ENCODE measurements at places on chromosomes 12 and 14.

GRCh38 chr14:39912192-39913100 lies 480.2 kb upstream of the FBXO33 start:
- no peaks in the 10 kb centered on the region for H3K27me3 ChIP-seq
- H3K36me3 ChIP-seq = no peaks in the 10 kb centered on the region
- H3K4me1 ChIP-seq = no peaks in the 10 kb centered on the region
- no peak overlapping the region for H3K27ac ChIP-seq
- no peak overlapping the region for H3K4me3 ChIP-seq
- no peak for DNase-seq

DNA sequence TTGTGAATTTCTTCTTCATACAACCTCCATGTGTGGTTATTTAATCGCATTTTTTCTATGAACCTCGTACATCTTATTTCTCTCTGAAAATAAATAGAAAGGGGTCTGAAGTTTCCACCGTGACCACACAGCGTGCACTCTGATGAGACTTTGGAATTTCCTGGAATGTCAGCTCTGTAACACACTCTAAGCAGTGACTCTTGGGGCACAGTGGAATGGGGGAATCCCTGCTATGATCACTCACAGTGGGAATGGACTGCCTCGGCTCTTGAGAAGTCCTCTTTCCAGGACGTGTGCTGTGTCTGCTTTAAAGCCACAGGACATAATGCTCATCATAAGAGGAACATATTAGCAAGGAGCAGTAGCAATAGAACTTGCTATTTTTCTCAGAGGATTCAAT lies 416.2 kb downstream of the EGLN3 start:
- no peaks in the 10 kb centered on the region for H3K4me1 ChIP-seq
- no peak overlapping the region for H3K27ac ChIP-seq

GRCh38 chr14:66216763-66217162 lies 269.4 kb upstream of the CCDC196 start:
- H3K36me3 ChIP-seq = no peaks in the 10 kb centered on the region
- H3K4me1 ChIP-seq = no peaks in the 10 kb centered on the region
- H3K27me3 ChIP-seq = no peaks in the 10 kb centered on the region

- no peak overlapping the region for H3K4me3 ChIP-seq
- H3K36me3 ChIP-seq = no peaks in the 10 kb centered on the region
- H3K4me1 ChIP-seq = no peaks in the 10 kb centered on the region
- no peak overlapping the region for H3K27ac ChIP-seq
- no peaks in the 10 kb centered on the region for H3K27me3 ChIP-seq
These were observed 14.1 kb downstream of the VRK1 start for GRCh38 chr14:96811265-96811664.

GRCh38 chr14:91980157-91980556 lies 32.7 kb upstream of the FBLN5 start:
- no peaks in the 10 kb centered on the region for H3K4me1 ChIP-seq
- no peak for DNase-seq
- H3K27me3 ChIP-seq = no peaks in the 10 kb centered on the region
- H3K4me3 ChIP-seq = no peak overlapping the region

- no peak overlapping the region for H3K27ac ChIP-seq
- peaks cover 9% of the 10 kb centered on the region for H3K4me1 ChIP-seq
- no peak for DNase-seq
- no peaks in the 10 kb centered on the region for H3K36me3 ChIP-seq
- H3K27me3 ChIP-seq = no peaks in the 10 kb centered on the region
These were observed 267.7 kb upstream of the DIO3 start for GRCh38 chr14:101293605-101294004.

- no peaks in the 10 kb centered on the region for H3K4me1 ChIP-seq
- no peaks in the 10 kb centered on the region for H3K27me3 ChIP-seq
- DNase-seq = no peak
- no peak overlapping the region for H3K4me3 ChIP-seq
These were observed 71.8 kb upstream of the GZMB start for GRCh38 chr14:24705840-24706239.

- H3K4me1 ChIP-seq = no peaks in the 10 kb centered on the region
- no peaks in the 10 kb centered on the region for H3K27me3 ChIP-seq
- H3K27ac ChIP-seq = no peak overlapping the region
- no peak for DNase-seq
These were observed 479.0 kb upstream of the SYT1 start for GRCh38 chr12:78385541-78385940.

All from H1 (cell line).